ENCODE measurements at places on chromosomes 4 and X.

DNA sequence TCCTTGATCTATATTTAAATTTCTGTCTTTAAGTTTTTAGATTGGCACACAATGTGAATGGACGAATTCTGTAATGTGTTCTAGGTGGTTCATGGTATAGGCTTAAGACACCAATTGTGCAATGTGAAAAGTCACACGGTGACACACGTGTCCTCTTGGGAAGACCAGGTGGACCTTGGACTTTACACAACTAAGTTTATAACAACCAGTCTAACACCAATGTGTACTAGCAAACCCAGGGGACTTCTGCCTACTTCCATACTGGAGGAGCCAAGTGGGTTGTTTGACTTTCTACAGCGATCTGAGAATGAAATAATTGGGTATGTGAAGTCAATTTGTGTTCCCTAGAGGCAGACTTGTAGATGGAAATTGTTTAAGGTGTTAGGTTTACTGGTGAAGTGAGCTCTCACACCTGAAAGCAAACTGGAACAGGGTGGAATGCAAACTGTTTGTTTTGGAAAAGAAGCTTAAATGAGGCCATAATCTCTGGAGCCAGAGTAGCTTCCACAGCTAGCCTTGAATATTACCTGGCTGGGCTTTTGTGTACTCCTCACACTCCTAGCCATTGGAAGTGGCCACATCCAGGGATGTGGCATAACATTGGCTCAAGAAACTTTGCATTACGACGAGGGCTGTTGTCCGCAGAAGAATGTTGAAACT, 45.9 kb upstream of the WDR1 start:
- DNase-seq: no peak

DNA sequence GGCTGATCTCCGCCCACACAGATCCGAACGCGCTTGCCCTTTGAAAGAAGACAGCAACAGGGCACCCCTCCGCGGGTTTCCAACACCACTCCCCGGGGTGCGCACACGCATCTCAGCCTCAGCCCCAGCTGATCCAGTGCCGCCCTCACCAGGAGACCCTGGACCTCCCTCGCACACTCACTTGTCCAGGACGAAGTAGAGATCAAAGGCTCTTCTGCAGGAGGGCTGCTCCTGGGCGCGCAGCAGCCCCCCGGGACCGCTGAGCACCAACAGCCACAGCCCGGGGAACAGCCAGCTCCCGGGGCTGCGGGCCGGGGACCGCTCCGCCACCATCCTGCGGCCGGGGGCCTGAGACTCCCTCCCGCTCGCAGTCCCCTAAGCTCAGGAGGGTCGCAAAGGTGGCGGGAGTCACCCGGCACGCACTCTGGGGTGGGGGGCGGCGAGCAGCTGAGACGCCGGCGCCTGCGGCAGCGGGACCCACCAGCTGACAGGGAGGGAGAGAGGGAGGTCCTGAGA, 743 bp downstream of the ANTXR2 start:
- no peak for DNase-seq

GRCh38 chr4:118916691-118917289, 28.1 kb downstream of the SYNPO2 start:
- DNase-seq: no peak

- no peak for DNase-seq
Observed at GRCh38 chrX:69076088-69076487, 89.2 kb downstream of the PJA1 start.

- DNase-seq: no peak
Observed at GRCh38 chr4:188346171-188346809, 207.0 kb downstream of the TRIML1 start.

- no peak for DNase-seq
Observed at GRCh38 chr4:144421839-144422565, 224.0 kb upstream of the HHIP start.

- DNase-seq: no peak
Observed at GRCh38 chrX:39724544-39724943, 373.2 kb downstream of the BCOR start.

DNA sequence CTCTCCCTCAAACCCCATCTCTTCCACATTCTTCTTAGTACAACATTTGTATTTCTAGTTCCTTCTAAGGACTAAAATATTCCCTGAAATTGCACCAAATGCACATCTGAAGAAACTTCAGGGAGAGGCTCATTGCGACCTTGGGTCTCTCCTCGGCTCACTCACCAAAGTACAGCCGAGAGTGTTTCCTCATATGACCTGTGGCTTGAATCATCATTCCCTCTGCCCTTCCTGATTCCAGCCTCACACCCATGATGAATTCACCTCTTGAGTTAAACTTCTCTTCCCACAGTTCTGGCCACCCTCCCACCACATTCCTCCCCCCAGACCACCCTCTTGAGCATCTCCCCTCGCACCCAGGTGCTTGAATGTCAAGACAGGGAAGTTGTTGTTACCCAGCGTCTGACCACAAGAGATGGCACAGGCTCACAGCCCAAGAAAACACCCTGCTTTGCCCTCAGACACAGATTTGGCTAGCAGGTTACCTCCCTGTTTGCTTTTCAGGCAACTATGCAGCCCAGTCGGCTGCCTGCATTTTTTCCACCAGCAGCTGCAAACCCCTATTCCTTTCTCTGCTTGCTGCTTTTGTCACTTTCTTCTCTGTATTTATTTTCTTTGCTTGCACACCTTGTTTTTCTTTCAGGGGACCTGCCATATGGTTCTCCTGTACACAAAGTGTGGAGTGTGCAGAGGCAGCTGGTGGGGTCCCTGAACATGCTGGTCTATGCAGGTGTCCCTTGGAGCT, 214.8 kb downstream of the SPATA18 start:
- no peak for DNase-seq

GRCh38 chrX:17812763-17813162, 48.3 kb downstream of the RAI2 start:
- no peak for DNase-seq

DNA sequence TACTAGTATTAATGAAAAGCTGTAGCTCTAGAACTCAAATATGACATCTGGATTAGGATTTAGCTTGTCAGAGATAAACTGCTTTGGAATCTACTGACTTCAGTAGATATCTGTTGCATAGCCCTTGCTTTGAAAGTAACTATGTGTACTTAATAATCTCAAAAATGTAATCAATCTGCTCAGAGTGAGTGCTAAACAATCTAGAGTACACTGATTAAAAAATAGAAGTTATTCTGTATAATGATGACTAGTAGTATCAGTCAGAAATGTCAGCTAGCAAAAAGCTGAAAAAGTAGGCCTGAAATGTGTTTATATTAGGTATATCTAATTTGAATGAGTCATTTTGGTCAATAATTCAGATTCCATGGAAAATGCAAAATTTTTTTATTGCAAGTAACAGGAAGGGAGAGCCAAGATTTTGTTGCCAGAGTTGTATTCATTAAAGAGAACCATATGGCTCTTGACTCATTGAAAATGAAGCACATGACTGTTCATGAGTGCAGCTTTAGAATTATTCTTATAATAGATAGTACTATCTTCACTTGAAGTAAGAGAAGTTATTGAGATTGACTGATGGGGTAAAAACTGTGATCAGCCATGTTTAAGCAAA, 20.0 kb downstream of the CLCN3 start:
- DNase-seq: no peak

DNA sequence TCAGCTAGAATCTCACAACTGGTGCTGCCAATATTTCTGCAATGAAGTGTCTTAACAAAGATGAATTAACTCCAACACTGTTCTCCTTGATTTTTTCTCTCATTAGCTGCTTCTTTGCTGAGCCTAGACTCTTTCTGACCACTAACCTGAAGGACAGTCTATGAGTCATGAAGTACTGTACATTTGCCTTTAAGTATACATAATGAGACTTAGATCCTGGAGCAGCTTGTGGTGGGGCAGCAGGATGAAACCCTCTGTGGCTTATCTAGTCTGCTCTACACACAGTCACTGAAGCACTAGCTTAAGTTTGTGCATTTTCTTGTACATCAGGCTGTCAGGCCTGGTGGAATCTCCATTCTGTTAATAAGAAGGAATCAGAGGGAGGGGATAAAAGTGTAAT, 307.4 kb upstream of the SMIM31 start:
- DNase-seq: no peak

DNA sequence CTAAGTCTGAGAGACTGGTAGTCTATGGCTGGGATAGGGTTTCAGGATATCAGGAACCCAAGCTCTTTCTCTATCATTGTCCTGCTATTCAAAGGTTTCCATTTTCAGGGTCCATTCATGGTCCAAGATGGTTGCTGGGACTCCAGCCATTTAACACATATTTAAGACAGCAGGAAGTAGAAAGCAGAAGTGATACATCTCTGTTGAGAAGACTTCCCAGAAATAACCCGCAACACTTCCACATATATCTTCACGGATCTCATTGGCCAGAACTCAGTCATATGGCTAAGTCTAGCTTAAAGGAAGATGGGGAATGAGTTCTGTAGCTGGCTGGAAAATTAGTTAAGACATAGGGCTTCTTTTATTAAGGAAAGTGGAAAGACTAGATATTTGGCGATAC, 23.8 kb downstream of the CTSO start:
- no peak for DNase-seq

DNA sequence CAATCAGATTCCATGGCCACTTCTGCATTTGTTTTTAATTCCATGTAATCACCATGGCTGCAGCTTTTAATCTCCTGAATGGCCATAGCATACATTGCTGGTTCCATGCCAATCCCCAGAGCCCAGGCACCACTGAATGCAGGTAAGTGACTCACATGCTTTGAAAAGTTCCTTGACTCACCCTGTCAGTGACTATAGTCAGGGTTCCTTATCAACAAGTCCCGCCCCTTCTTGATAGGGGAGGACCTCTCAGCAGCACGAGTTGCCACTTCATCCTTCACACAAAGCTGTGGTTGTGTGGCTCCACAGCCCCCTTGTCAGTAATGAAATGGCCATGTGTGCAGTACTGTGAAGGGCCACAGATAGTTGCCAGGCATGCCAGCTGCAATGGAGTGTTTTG, 516.6 kb downstream of the PPARGC1A start:
- DNase-seq: no peak
